Stimulated activated CD8-positive, alpha-beta memory T cell treated with anti-CD3 and anti-CD28 coated beads, Interleukin-4, amount 100 ng/mL, for 1 hour (primary cell): ENCODE measurements at places on chromosomes 1 and 21.

DNA sequence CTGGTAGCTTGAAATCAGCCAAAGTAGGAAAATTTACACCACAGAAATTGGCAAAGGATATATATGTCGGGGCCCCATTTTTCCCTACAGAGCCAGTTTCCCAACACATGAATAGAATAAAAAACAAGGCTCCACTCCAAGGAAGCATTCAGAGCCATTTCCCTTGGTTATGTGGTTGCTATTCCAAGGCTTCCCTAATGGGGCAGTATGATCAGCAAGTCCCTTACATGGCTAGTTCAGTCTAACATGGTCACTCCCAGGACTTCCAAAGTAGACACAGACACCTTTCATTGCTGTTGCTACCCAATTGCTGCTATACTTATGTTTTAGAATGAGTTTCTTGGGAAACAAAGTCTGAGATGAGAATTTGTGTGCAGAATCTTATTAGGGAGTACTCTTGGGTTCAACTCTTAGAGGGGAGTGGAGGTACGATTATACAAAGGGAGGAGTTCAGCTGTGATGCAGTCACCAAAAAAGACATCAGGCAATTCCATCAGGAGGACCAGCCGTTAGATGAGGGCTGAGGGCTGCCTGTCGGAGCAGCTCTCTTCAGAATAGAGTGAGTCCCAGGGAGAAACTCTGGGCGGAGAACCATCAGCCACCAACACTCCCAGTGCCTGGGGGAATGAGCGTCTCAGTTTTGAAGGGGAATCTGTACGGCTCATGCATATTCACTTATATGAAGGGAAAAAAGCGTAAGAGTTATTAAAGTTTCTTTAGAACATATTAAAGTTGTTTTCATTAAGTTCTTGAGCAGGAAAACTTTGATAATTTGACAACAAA is 92.9 kb downstream of the C21orf91 start:
- no peak for DNase-seq

- DNase-seq, result no peak
Measured at GRCh38 chr1:11731691-11732283, 4.1 kb upstream of the AGTRAP start.

GRCh38 chr1:84090447-84091245 is 53.4 kb upstream of the PRKACB start:
- no peak for DNase-seq

DNA sequence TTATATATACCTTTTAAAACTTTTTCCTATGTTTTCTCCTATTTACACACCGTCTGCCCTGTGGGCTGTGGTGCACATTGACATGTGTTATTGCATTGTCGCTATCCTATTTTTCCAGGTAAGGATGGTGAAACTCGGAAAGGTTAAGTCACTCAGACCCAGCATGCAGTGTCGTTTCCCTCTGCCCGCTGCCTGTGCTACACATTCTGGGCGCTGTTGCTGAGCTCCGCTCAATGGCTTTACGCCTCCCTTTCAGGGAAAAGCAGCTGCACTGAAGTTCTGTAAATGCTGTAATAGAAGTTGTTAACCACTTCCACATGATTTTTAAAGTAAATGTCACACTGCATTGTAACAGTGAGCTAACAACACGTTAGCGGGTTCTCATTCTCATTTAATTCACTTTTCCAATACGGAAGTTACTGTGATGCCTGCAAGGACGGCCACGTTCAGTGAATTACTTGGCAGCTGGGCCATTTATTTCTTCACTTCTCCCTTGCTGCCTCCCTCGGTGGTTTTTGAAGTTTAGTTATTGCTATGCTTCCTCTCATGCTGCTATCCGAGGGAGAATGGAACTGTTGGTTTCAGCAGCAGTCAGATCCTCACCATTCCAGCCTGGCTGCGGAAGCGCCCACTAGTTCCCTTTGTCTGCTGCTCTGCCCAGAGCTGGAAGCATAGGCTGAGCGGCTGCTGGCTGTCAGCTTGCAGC is 288.7 kb downstream of the SPATA17 start:
- DNase-seq, result no peak

DNA sequence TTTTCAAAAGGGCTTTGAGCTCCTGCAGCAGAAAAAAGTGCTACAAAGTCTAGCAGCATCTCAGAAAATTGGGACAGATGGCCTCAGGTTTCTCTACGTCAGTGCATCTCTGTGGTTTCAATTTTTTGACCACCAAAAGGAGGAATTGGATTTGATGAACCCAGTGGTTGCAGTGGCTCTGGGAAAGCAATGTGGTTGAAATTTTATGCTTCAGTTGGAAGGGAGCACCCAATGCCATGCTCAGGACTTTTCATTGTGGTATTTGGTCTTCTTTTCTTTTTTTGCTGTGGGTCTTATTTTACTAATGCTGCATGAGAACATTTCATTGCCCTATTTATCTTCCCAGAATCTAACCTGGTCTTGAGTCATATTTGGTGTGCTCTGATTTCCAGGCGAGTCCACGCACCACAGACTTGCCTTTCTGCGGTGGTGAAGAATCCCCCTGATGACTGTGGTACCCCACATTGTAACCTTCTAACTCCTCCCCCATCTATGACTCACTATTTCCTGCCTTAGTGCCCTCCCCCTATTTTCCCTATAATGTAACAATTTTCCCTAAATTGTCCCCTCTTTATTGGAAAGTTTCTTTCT is 56.7 kb downstream of the S1PR1 start:
- no peak for DNase-seq

DNA sequence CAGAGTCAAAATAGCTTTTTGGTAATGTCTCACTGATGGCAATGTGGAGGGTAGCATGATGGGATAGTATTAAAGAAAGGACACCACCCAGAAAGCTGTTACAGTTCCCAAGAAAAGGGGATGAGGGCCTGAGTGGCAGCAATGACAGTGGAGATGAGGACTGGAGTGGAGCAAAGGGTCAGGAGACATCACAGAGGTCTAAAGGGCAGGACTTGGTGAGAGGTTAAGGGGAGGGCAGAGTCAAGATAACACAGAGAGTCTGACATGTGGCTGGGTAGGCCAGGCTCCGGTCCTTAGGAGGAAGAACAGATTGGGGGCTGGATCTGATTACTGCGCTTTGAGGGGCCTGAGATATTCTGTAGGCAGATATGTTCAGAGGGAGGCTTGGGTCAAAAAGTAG is 19.3 kb downstream of the ELF3 start:
- DNase-seq, result no peak

DNA sequence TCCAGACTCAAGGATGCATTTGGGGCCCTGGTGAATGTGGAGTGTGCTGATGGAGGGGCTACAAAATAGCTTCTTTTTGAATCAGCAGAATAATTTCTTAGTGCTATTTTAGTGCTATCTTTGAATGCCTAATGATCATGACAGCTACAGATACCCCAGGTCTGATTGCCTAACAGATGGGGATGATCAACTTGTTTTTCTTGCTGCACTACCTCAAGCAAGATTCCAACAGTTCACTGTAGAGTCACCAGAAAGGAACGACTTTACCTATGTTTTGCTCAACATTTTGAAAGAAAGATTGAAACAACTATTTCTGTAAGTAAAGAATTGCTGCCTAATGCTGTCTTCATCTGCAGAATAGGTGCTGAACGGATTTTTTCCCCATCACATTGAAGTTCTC is 42.6 kb upstream of the VAV3 start:
- no peak for DNase-seq

DNA sequence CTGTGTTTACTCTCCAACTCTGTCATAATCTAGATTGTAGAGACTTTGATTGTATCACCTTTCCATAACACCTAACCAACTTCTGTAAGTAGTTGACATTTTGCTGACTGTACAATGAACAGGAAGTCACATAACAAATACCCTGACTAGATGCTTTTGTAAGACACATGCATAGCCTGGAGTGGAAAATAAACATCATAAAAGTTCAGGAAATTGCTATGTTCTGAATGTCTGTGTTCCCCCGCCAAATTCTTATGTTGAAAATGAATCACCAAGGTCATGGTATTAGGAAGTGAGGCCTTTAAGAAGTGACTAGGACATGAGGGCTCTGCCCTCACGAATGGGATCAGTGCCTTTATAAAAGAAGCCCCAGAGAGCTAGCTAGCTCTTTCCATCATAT is 40.4 kb upstream of the ZSWIM5 start:
- no peak for DNase-seq

- no peak for DNase-seq
Measured at GRCh38 chr1:29267321-29268070, 31.2 kb downstream of the PTPRU start.

DNA sequence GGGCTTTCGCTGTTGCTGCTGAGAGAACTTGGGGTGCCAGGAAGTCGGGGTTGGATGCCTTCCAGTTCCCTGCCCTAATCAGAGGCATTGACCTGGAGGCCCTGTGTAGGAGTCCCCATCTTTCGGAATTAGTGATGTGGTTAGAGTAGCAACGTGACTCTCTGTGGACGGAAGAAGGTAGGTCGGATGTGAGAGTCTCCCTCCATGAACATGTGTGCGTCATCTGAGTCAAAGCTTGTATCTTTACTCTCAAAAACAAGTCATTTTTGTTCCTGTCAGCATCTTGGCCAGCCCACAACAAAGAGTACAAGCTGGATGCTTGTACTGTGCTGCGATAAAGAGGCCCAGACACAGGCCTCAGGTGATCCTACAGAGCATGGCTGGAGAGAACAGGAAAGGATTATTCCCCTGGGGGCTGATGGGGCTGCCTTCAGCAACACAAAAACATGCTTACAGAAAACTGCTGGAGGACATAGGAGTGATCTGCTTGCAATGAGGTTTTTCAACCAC is 31.0 kb upstream of the IL10 start:
- DNase-seq, result peak; percentile 47
